Activated T-cell treated with anti-CD3 and anti-CD28 coated beads for 24 hours (primary cell): ENCODE measurements at places on chromosomes 5 and 9.

DNA sequence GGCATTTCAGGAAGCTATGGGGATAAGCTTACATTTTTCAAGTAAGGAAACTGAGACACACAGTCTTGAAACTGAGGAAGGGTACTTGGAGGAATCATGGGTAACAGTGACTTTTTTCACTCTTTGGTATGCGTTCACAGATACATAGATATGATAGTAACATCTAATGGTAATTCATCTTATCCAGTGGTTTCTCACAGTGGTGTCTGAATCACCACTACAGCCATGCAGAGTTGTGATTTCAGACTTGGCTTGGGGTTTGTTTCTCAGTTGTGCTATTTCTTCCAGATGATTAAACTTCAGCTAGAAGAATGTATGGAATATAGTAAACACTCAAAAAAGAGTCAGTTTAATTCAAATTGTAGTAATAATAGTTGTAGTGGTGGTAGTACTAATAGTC lies 239.1 kb upstream of the NUDT12 start:
- no peak for DNase-seq

- no peak for DNase-seq
These were observed 39.9 kb downstream of the DUSP1 start for GRCh38 chr5:172730981-172731679.

DNA sequence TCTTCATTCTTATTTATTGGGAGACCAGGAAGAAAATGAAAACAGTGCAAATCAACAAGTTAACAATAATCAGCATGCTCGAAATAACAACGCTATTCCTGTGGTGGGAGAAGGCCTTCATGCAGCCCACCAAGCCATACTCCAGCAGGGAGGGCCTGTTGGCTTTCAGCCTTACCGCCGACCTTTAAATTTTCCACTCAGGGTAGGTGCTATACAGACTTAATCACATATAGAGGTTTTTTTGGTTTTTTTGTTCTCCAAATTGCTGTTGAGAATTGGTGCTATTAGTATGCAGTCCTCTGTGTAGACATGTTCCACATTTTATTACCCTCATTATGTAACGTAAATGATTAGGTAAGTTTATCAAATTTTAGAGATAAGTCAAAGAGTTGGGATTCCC lies 30.3 kb upstream of the ROPN1L start:
- DNase-seq: no peak

- no peak for DNase-seq
These were observed 178.9 kb downstream of the NIPBL start for GRCh38 chr5:37055383-37055990.

- DNase-seq: peak; percentile 8
These were observed 296.7 kb downstream of the ARL15 start for GRCh38 chr5:54013556-54014194.

DNA sequence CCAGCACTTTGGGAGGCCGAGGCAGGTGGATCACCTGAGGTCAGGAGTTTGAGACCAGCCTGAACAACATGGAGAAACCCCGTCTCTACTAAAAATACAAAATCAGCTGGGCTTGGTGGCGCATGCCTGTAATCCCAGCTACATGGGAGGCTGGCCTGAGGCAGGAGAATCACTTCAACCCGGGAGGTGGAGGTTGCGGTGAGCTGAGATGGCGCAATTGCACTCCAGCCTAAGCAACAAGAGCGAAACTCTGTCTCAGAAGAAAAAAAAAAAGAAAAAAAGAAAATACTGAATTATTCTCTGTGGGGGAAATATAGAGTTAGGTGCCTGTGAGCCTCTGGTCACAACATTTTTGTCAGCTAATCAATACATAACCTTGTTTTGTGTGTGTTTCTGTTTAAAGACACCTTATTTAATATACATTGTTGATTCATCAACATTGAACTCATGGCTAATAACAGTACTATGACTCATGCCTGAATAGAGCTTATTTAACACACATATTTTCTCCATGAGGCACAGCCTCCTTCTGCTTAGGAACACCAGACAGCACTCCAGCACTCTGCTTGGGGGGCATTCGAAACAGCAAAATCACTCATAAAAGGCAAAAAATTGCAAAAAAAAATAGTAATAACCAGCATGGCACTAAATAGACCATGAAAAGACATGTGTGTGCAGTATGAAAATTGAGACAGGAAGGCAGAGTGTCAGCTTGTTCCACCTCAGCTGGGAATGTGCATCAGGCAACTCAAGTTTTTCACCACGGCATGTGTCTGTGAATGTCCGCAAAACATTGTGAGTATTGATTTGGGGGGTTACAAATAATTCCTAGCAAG lies at the start of gene IL31RA:
Gene IL31RA, plus strand, starts transcription at position 519 of the 836 bp plus-strand sequence. Its CDS starts 214 bp downstream, at position 733.
- DNase-seq: no peak

DNA sequence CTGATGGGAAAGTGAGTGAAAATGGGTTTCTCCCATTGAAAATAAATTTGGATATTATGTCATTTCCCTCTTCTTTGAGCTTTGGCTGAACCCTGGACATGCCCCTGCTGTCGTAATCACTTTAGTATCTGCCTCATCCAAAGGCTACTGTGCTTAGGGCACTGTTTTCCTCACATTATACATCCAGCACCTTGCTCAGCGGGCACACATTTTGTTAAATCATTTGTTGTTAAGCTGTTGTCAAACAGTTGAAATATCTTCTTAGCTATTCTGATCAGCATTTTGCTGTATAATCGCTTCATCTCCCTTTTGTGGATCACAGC lies 352.7 kb upstream of the CD180 start:
- DNase-seq: no peak

- no peak for DNase-seq
These were observed 554.0 kb upstream of the ARRDC3 start for GRCh38 chr5:91937121-91937520.

DNA sequence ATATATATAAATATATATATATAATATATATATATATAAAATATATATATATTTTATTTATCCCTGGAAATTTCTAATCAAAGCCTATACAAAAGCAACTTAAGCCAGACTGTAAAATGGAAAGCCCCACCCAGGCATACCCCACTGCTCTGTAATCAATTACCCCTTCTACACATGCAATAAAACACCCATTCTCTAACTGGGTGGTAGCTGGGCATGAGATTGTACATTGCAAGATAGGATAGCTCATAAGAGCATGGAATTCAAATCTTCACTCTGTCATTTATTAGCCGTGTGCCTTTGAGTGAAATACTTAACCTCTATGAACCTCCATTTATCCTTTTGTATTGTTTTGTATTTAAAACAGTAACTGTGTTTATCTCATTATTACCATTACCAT lies 405.3 kb upstream of the SLC30A5 start:
- no peak for DNase-seq

DNA sequence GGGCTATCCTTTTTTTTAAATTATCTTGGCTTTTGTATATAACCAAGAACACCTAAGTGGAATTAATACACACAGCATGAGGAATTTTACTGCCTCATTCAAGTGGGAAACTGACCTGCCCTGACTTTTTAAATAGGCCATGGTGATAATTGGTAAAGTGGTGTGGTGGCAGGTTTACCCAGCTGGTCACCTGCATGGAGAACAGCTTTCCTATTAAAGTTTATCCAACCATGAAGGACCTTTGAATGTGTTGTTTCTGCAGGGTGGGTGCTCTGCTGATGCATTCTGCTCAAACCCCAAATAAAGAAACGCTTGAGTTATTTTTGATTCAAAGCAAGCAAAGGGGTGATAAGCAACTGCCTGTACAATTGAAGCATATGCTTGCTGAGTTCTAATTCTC lies 261.0 kb upstream of the GRIN3A start:
- DNase-seq: no peak

DNA sequence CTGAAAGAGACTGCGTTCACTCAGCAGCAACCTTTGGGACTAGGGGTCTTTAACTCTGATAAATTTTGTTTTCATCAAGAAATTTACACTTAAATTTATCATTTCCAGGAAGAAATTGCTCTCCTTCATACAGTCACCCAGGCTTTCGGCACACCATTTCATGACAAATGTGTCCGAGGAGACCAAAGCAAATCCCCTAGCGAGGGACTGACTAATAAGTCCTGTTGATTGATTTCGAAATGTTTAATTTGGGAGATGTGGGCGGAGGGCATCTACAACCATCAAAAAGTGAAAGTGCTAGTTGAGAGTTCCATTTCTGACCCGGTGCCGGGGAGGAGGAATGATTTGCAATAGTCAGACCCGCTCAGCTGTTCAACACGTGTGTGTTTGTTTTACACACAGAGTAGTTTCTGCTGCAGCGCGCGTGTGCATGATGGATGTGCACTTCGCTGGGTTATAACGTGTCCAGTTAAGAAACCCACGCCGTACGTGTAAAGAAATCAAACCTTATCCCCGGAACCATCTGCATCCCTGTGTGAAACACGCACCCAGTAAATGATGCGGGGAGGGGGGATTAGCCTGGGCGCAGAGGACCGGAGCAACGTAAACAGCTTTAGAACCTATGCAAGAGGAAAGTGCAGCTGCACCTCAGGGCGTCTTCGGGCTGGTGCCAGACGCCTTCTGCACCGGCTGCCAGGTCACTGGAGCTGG lies 845 bp upstream of the NR4A3 start:
- peak; percentile 48 for DNase-seq

GRCh38 chr5:156329171-156329611 lies 2.2 kb downstream of the SGCD start:
- no peak for DNase-seq

GRCh38 chr9:132242621-132243155 lies 80.8 kb downstream of the NTNG2 start:
- no peak for DNase-seq

GRCh38 chr5:159174511-159175168 lies 34.7 kb downstream of the RNF145 start:
- DNase-seq: no peak

DNA sequence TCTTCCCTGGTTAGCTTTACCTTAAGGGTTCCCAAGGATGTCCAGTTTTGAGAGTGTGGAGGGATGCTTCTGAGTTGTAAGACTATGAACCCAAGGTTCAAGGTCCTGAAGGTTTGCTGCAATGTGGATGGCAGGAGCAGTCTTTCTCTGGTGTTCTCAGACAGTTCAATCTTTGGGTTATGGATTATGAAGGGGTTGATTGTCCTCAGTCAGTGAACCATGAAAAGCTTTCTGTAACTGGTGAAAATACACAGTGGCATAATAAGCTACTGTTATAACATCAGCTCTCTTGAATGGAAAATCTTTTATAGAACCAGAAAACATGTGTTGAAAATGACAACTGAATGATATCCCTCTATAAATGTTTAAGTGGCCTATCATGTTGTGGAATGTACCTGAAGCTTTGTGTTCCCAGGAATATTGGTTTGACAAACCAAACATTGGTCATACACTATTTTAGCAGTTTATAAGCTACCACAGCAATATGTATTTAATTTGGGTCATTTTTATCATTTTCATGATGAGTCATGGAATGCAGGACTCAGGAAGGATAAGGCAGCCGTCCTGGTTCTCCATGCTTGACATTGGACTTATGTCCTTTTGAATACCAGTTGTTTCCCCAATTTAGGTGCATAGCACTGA lies 1041.8 kb upstream of the ARRDC3 start:
- no peak for DNase-seq

DNA sequence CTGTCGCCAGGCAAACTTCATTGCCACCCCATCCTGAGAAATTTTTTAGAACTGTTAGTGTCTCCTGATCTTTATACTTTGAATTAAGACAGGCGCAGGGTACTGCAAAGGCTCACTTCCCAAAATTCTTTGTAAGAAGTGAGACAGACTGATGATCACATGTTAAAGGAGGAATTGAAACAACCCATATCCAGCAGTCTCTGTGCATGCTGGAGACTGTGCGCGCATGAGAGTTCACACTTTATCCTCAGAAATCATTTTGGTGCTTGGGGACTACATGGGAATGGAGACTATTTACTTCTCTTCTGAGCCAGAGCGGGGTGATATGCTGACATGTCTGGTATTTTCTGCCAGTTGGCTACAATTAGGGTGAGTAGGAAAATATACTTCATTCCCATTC lies 91.2 kb downstream of the ZNF474 start:
- no peak for DNase-seq
